IMR-90 (cell line): ENCODE measurements at places on chromosomes 7 and 10. TPM values are rescaled to one million over a fixed set of nuclear protein-coding genes. Genes with fewer than 3 reads are reported as not detected.

The ELAPOR2 gene
- total RNA-seq: 0.83 and 1.3 TPM in 2 replicates

The ACSM6 gene
- not detected in 2 replicates for total RNA-seq

The AKR1C8 gene
- not detected in 2 replicates for total RNA-seq

The CRHR2 gene
- total RNA-seq: not detected in 2 replicates

The ACSL5 gene
- total RNA-seq: 1.1 and 1.3 TPM in 2 replicates

The AZGP1 gene
- total RNA-seq: not detected in 2 replicates

The SDK1 gene
- 1.1 and 1.6 TPM in 2 replicates for total RNA-seq

The ZC3HAV1L gene
- 4.5 and 4.7 TPM in 2 replicates for total RNA-seq

The CALCR gene
- total RNA-seq: not detected in 2 replicates

The MMD2 gene
- total RNA-seq: not detected in 2 replicates

GRCh38 chr7:143973870-143974416, 19.3 kb downstream of the OR2F1 start:
- no peak for DNase-seq

DNA sequence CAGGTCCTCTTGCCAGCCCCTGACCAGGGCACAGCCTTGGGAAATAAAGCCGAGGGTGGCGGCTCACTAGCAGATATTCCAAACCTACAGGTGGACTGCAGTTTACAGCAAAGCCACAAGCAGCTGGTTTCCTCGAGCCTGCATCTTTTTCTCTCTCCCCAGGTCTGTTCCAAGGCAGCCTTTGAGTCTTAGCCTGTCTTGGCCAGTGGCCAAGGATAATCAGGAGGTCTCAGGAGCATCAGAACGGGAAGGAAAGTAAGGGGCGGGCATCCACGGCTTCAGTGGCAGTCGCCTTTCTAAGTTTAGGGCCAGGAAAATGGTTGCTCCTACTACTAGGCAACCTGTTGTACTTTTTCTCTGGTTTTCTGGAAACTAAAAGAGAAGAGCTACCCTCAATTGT, 219.7 kb upstream of the ZMIZ1 start:
- no peak for DNase-seq

GRCh38 chr7:64882341-64883112, 20.5 kb upstream of the ZNF273 start:
- DNase-seq: no peak

- DNase-seq: peak; percentile 48
Observed at GRCh38 chr10:119657725-119658124, 6.5 kb downstream of the BAG3 start.

DNA sequence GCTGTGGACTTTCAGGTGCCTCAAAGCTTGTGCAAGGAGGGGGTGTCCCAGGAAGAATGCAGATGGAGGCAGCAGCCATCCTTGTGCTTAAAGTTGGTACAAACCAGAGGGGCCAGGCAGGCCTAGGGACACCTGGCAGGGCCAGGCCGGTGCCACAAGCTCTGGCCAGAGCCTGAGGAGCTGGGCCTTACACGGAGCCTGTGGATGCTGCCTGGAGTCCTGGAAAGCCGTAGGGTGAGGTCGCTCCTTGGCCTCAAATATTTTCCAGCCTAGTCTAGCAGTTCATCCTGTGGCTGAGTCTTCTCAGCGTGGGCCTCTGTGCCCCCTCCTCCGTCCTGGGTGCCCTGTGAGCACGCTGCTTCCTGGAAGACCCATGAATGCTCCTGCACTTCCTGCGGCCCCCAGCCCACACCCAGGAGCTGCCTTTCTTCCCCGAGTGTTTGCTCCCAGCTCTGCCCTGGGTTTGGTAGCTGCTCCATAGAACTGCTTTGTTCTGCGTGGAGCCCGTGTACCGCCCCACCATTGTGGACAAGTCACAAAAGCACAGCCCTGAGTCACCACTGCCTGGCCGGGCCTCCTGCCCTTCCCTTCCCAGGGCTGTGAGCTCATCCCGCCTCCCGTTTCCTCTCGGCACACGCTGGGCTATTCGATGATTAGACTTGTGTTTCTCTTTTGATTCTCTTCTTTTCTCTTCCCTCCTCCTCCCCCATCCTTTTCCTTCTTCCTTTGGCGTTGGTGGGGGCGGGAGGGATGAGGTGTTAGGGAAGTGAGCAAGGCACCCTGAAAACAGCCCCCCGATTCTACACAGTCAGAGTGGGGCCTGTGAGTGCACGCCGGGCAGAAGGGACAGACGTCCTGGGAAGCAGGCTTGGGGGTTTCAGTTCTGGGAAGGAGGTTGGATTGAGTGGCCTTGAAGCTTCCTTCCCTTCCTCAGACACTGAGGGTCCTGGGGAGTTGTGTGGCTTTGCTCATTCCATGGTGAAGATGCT, 73.2 kb upstream of the SHH start:
- peak; percentile 75 for DNase-seq

- DNase-seq: no peak
Observed at GRCh38 chr10:129029051-129029450, 438.0 kb upstream of the MGMT start.

GRCh38 chr10:51141010-51141409, 66.7 kb downstream of the PRKG1 start:
- no peak for DNase-seq

DNA sequence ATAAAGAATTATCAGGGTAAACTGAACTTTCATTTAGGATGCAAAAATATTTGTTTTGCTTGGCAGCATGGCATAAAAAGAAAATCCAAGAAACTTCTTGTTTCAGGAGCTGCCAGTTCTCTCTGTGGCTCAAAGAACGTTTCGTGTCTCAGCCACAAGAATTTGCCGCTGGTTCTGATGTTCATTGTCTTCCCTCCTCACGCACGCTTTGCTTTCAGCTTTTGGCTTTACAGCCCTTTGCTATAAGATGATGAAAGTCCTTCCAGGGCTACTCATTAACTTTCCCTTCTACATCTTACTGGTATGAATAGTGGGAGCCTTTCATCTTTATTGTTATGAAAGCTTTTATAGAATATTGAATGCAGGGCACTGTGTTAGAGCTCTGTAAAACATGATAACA, 124.7 kb downstream of the BICC1 start:
- DNase-seq: no peak

- DNase-seq: no peak
Observed at GRCh38 chr7:474605-475424, 44.8 kb downstream of the PDGFA start.

DNA sequence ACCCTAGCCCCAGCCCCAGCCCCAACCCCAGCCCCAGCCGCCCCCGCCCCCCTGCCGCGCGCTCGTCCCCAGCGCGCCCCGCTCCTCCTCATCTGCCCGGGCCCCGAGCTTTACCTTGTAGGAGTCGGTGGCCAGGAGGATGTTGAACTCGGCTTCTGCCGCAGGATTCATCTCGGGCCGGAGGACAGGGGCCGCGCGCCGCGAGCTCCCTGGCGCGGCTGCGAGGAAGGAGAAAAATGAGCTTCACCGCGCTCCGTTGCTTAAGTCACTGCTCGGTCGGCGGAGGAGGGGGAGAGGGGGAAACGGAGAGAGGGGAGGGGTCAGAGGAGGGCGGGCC, at the start of gene NAMPT:
TSS of gene NAMPT (minus strand) at position 270 of the 337 bp plus-strand sequence. CDS start at position 171, 99 bp downstream.
- no peak for DNase-seq

GRCh38 chr7:128231021-128231420, 10.1 kb upstream of the LEP start:
- no peak for DNase-seq

DNA sequence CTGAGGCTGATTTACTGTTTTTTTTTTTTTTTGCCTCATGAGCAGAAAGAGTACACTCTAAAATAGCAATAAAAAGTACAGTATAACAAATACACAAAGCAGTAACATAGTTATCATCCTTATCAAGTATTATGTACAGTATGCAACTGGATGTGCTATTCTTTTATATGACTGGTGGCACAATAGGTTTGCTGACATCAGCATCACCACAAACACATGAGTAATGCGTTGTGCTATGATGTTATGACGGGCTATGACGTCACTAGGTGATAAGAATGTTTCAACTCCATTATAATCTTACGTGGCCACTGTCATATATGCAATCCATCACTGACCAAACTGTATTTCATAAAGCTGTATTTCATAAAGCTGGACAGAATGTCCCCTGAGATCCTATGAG, 189.2 kb upstream of the GLI3 start:
- DNase-seq: peak; percentile 21

DNA sequence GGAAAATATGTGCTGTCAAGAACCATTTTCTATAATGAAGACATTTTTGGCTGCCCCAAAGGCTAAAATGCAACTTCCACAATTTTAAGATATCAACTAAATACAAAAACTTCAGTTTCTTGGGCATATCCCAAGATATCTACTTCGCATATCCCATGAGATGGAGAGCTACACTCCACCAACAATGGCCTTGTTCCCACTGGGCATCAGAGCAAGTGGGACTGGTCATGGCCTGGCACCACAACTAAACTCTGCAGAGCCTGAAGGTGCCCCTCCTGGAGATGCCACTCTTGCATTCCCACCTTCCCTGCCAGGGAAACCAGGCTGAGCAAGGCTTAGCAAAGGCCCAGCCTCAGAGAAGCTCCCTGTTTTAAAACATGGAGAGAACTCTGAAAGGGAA, 75.8 kb upstream of the LRRC17 start:
- no peak for DNase-seq

DNA sequence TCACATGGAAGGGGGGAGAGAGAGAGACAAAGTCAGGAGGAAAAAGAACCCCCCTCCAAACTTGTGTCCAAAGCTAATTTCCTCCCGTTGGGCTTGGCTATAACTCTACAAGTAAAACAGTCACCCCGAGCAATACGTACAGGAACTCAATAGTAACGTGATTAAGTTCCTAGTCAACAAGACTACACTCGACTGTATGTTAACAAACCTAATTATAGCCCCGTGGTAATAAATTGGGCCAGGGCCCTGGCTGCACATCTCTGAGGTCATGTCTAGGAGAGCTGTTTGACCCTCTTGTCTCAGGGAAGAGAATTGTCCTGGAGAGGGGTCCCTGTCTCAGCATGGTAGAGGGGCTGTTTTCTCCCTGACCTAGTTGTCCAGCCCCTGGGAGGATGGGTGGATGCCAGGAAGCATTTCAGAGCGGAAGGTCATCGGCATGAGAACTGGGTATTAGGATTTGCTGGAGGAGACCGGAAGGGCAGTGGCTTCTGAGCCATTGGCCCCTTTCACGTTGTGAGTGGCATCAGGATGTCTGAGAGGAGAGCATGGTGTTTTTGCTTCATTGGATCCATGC, 60.2 kb upstream of the COMTD1 start:
- peak; percentile 21 for DNase-seq

DNA sequence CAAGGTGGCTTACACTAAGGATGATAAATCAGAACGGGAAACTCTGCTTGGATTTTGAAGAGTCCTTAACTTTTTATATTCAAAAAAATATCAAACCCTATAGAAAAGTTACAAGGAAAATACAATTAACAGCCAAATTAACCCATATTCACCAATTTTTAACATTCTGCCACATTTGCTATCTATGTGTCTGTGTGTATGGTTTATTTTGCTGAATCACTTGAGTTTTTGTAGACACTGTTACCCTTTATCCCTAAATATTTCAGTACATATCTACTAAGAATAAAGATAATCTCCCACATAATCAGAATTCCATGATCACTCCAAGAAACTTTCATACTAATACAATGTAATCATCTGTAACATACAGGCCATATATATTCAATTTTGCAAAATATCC, 1.2 kb upstream of the SRPK2 start:
- no peak for DNase-seq

DNA sequence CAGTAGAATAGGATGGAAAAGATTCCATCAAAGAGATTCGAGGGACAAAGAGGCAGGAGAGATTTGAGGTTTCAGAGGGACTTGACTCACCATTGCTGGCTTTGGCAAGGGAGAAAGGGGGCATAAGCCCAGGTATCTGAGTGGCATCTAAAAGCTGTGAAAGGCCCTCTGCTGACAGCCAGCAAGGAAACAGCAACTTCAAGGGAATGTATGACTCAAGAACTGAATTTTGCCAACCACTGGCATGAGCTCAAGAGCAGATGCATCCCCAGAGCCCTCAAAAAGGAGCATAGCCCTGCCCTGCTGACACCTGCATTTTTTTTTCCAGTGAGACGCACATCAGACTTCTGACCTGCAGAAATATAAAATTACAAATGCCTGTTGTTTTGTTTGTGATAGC, 19.6 kb upstream of the ADAM12 start:
- DNase-seq: no peak

GRCh38 chr7:76283254-76284159, 19.0 kb upstream of the HSPB1 start:
- no peak for DNase-seq

- DNase-seq: peak; percentile 29
Observed at GRCh38 chr7:15972862-15973275, 286.4 kb upstream of the MEOX2 start.

GRCh38 chr10:36808625-36809362, 316.6 kb upstream of the ANKRD30A start:
- DNase-seq: peak; percentile 5

DNA sequence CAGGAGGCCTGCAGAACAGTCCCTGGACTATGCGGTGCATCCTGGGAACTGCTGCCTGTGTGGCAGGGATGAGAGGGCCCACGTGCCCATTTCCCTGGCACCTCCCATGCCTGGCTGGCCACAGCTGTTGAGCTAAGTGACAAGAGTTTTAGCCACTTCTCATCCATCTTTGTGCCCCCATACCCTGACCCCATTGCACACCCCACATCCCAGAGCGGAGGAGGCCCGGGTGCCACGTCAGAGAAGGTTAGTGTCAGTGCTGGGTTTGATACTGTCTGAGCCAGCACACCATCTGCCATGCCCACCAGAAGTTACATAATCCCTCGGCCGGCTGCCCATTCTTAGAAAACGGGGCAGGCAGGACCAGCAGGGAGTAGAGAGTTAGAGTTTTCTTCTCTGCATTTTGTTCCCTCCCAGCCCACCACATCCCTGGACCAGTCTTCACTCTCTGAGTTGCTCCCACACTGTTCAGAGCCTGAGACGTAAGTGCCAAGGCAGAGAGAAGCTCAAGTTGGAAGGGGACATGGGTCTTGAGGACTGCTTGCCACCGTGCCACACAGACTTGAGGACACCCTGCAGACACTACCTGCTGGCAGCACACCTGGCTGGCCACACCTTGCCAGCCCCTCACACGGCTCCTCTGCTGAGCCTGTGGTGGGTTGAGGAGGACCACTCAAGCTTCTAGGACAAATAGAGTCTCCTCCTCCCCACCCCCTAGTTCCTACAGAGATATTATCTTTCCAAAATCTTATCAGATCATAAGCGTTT, 13.1 kb downstream of the UNC5B start:
- no peak for DNase-seq

GRCh38 chr7:16430133-16430532, 8.8 kb upstream of the CRPPA start:
- DNase-seq: peak; percentile 20

DNA sequence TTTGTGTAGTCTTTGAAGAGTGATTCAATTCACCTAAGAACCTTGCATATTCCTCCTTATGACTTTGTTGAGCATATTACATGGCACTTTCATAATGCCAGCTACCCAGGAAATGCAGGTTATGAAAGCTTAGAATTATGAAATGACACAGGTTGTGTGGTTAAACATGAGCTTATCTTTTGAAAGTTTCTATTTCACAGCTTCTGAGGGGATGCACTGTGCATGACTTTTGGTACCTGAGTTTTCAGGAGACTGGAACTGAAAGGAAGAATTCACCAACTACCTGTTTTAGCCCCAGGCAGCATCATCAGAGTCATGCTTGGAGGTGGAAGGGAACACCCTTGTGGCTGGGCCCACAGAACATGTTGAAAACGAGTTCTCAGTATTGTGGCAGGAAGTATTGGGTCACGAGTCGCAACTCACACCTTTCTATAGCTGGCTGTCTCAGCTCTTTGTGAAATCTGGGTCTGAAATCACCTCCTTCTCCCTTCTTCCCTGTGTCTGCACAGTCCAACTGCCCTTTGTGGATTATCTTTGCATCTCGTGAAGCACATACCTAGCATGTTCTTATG, 228.2 kb downstream of the PTEN start:
- no peak for DNase-seq
